Right kidney (tissue), 9 donors: ENCODE measurements at places on chromosomes 7 and 10.

GRCh38 chr10:89351780-89352597, 24.2 kb downstream of the IFIT3 start:
- DNase-seq, result peak; percentile 68

DNA sequence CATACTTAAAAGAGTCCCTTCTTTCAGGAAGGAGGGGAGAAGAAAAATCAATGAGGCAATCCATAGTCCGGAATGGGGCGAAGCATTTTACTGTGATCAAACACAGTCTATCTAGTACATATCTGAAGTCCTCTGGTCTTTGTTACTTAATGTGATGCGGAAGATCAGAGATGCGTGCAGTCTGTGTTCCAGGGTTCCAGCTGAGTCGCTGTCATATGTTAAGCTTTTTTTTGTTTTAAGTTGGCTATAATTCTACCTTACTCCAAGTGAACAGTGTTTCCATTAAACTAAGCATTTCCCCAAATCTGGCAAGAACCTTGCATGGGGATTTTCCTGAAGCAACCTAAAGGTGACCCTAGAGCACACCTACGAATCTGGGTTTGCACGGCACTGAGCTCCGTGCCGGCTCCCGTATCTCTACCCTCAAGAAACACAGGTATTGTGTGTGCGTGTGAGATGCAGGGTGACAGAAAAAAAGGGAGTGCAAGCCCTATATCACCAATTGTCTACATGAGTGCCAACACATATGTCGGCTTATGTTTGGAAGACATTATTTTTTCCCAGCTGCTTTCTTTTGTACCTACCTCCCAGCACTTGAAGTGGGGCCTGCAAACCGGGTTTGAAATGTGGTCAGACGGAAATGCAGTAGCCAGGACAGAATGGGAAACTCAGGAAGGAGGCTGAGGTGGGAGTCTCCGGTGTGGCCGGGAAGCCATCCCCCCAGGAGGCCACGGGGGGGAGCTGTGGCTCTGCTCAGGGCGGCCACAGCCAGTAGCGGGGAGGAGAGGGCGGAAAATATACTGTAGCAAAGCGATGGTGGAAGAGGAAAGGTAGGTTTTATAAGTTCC, 435.8 kb upstream of the MGMT start:
- peak; percentile 64 for DNase-seq

GRCh38 chr7:98627413-98627790, 10.3 kb downstream of the NPTX2 start:
- DNase-seq, result no peak

DNA sequence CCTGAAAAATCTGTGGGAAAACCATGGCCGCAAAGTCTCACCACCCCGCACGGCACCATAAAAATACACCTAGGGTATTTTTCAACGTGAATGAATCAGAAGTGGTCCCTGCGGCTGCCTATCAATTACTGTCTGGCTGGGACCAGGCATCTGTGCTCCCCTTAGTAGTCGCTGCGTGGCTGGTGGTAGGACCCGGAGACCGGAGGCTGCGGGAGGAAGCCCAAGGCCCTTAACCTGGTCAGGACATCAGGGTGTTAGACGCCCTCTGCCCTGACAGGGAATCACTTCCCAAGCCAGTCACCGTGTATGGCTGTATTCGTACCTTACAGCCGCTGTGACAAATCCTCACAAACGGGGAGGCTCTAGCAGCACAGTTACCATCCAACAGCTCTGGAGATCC, 141.5 kb upstream of the PPP2R2D start:
- no peak for DNase-seq

GRCh38 chr7:91527460-91527859, 263.2 kb downstream of the FZD1 start:
- no peak for DNase-seq
